Occipital lobe (tissue), 3 donors: ENCODE measurements at places on chromosomes 2 and 18.

GRCh38 chr2:7992612-7993602 lies 688.9 kb upstream of the ID2 start:
- no peak for DNase-seq

- no peak for DNase-seq
Observed at GRCh38 chr2:131092458-131093005, 728 bp downstream of the FAM168B start.

DNA sequence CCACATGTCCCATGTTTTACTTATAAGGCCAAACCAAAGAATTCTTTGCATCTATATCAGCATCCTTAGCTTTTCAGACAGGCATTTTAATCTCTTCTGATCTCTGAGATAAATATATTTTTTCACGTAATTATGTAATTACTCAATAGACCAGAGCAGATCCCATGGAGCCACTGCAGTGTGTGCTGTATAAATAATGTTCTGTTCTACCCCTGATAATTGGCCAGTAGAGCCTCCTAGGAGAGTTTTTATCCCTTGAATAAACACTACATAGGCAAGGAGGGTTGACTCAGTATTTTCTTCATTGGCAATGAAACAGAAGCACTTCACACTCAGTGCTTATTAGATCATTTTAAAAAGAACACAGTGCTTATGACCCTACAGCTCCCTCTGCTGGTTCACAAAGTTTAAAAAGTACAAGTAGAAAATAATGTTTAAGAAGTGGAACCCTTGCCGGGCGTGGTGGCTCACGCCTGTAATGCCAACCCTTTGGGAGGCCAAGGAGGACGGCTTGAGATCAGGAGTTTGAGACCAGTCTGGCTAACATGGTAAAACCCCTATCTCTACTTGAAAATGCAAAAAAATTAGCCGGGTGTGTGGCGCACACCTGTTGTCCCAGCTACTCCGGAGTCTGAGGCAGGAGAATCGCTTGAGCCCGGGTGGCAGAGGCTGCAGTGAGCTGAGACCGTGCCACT lies 91.9 kb downstream of the PPP1R1C start:
- DNase-seq = no peak

DNA sequence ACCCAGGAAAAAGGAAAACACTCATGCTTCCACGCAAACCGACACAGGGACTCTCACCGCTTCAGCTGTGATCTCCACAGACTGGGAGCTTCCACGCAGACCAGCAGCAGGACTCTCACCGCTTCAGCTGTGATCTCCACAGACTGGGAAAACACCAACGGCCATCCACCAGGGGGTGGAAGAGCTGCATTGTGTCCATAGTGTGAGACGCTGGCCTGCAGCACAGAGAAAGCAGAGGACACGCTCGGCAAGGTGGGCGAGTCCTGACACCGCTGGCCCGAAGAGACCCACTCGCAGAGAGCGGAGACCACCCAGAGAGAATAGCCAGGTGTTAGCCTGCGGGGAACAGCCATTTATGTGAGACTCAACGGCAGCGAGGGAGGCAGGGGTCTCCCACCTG lies 42.5 kb upstream of the NFATC1 start:
- no peak for DNase-seq

DNA sequence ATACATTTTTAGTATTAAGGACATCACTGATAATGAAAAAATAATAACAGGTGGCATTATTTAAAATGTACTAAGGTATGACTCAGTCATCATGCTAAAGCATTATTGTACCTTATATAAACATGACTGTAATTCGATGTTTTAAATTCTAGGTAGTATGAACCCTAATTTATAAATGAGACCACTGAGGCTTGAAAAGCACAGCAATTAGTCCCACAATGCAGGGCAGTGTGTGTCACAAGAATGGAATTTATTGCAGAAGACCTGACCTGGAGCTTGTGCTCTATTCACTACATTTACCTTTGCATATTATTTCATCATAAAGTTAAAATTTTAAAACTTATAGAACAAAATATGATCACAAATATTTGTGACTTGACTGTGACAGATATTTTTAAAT lies 358.5 kb upstream of the DSEL start:
- no peak for DNase-seq

DNA sequence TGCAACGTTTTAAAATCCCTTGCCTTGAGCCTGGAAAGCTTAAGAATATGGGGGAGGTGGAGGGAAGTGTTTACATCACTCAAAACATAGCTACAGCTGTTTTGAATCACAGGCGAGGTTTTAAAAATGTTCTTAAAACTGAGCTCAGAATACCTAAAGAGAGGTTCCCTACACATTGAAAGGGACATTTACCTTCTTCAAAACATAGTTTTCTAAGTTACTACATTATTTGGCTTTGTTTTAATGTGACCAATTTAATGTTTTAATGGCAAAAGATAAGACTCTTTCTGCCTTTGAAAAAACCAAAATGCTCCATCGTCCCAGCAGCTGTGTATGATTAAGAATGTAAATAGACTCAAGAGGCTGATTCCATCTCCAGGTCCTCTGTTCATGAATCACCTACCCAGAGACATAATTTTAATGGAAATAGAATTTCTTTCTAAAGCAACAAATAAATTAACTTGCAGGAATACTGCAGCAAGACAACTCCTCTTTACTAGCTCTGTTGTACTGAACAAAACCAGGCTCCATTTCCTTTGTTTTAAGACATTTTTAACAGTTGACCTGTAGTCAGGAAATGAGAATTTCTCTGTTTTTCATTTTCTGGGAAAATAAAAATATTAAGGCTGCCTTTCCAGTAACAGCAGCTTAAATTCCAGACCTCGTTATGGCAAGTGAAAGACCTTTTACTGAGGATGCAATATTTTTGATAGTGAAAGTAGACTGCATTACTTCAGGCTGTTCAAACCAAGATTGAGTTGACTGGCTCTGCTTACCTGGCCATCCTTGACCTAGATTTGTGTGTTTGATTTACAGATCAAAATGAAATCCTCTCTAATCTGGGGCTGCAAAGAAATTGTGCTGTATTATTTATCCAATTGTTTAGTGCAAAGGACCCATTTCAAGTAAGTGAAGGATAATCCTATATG lies 33.7 kb upstream of the WDR75 start:
- DNase-seq = no peak

- no peak for DNase-seq
Observed at GRCh38 chr2:45907592-45907991, 256.1 kb downstream of the PRKCE start.

- no peak for DNase-seq
Observed at GRCh38 chr2:46858702-46859090, 56.9 kb downstream of the MCFD2 start.

GRCh38 chr2:5287558-5288334 lies 404.4 kb upstream of the SOX11 start:
- no peak for DNase-seq

GRCh38 chr18:48889981-48890762 lies 60.6 kb downstream of the SMAD7 start:
- no peak for DNase-seq

GRCh38 chr2:24779116-24779515 lies 14.1 kb downstream of the PTRHD1 start:
- no peak for DNase-seq

- no peak for DNase-seq
Observed at GRCh38 chr2:236794176-236794957, 224.7 kb downstream of the ACKR3 start.

DNA sequence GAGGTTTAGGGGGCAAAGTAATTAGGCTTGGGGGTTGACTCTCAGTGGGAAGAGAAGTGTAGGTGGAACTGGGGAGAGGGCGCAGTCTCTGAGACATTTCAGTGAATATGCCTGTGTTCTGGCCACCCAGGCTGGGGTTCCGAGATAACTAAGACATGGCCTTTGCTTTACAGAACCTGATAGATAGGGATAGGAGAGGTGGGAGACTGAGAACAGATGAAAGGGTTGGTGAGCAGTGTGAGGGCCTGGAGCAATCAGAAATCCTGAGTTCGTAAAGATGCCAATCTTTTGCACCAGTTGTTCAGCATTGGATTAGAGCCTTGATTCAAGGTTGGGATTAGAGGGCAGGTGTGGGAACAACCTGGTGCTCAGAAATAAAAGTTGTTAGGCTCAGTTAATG lies 15.6 kb downstream of the PARD3B start:
- DNase-seq = no peak

GRCh38 chr2:126822115-126822514 lies 76.6 kb upstream of the TEX51 start:
- no peak for DNase-seq

- no peak for DNase-seq
Observed at GRCh38 chr2:235533198-235533597, 39.4 kb downstream of the AGAP1 start.

- no peak for DNase-seq
Observed at GRCh38 chr2:223970343-223971128, 13.3 kb downstream of the MRPL44 start.

GRCh38 chr2:33607251-33607721 lies 8.2 kb upstream of the FAM98A start:
- DNase-seq = no peak

GRCh38 chr2:168694173-168694572 lies 108.3 kb upstream of the NOSTRIN start:
- DNase-seq = no peak

DNA sequence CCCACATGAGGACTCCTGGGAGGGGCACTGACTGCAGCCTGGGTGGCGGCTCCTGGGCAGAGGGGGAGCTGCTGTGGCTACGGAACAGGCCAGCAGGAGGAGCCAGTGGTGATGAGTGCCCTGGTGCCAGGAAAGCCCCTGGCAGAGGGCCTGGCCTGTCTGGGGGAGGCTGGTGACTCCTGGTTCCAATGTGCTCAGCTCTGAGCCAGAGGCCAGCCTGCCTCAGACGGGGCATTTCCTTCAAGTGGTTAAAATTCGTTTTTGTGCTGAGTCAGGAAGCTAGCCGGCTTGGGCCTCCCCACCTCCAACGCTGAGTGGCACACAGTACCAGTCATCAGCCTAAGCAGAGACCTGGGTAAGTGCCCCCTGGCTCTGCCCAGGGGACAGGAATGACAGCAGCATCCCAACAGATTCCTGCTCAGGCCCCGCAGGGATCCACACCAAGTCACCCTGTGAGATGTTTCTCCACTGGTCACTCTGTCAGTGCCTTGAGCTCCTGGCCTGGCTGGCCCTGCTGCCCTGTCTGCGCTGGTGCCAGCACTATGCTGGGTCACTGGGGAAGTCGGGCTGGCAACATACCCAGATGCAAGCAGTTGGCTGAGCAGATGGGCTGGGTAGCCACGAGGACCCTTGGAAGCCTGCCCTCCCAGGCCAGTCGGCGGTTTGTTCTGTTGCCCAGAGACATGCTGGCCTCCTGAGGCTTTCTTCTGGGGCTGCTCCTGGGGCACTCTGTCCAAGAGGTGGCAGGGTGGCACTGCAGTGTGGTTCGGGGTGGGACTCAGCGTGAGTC lies 7.1 kb upstream of the KLF11 start:
- DNase-seq = peak; percentile 76

GRCh38 chr2:114405247-114406116 lies 37.0 kb upstream of the DPP10 start:
- no peak for DNase-seq

DNA sequence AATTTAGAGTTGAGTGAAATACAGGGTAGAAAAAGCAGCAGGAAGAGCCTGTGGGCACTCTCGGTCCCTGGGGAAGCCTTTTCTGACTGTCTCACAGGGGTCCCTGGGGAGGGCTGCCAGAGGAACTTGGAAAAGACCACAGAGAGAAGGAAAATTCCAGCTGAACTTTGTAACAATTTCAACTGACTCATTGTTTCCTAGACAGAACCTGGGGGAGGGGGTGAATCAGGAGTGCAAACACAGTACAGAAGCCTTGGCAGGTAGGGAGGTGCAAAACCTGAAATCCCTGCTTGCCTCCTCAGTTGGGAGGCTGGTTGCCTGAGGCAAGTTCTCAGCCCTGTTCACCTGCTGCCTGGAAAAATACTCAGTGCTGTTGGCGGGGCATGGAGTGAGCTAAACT lies 106.8 kb downstream of the GRB14 start:
- DNase-seq = no peak

GRCh38 chr2:20187331-20187730 lies 37.6 kb downstream of the SDC1 start:
- no peak for DNase-seq

GRCh38 chr2:170227507-170227947 lies 49.6 kb downstream of the MYO3B start:
- no peak for DNase-seq

- no peak for DNase-seq
Observed at GRCh38 chr2:235402422-235402821, 91.4 kb upstream of the AGAP1 start.

- no peak for DNase-seq
Observed at GRCh38 chr2:15298770-15299169, 262.4 kb downstream of the NBAS start.

DNA sequence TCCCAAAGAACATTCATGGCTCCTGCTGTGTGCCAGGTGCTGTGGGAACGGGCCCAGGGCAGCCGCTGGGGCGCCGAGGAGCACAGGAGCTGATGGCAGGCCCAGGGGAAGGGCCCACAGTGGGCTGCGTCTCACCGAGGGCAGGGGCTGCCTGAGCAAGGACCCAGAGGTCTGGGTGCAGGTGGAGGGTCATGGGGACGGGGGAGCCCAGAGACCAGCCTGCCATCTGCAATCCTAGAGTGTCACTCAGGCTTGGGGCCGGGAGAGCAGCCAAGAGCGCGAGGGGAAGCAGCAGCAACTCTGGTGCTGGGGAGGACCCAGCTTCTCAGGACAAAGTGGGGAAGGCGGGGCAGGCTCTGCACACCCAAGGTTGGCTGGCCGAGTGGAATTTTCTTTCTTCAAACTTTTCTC lies 207.4 kb downstream of the HDAC4 start:
- DNase-seq = no peak

- no peak for DNase-seq
Observed at GRCh38 chr2:97994476-97994875, 1.3 kb downstream of the TMEM131 start.

GRCh38 chr2:101904916-101905315 lies 86.8 kb upstream of the IL1R2 start:
- no peak for DNase-seq

DNA sequence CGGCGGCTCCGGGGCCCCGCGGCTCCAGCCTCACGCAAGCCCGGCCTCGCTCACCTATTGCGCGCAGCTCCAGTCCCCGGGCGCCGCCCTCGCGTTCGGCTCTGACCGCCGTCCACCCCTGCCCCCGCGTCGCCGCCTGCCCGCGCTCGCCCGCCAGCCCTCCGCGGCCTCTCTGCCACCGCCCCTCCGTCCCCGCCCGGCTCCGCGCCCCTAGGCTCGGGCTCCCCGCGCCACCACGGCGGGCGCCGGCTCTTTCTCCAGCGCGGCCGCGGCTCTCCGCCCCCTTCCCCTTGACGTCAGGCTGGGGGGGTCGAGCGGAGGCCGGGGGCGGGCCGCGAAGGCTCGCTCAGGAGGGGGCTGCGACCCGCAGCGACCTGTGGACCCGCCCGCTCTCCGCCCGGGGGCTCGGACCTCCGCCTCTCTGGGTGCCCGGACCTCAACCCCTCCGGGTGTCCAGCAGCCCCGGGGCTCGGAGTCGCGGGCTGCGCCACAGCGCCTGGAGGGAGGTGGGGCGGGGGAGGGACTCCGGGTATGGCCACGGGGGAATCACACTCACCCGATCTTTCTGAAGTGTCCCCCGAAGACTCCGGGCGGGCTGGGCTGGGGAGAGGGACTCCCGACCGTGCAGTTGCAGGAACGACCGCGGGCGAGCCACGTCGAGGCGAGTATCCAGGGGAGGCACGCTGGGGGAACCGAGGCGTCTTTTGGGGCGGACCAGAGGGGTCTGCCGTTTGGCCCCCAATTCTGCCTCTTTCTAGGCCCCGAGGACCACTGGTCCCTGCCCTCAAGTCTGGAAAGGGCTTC lies at the start of gene SEMA4C:
Gene SEMA4C (minus strand): TSS at position 259 of the 804 bp plus-strand sequence. CDS start 2,194 bp downstream, outside the sequence.
- peak; percentile 66 for DNase-seq
